Stimulated activated CD4-positive, alpha-beta T cell treated with anti-CD3 and anti-CD28 coated beads, Interleukin-1b, Interleukin-23, amount 100 ng/mL, for 4 hours (primary cell): ENCODE measurements at places on chromosomes 16 and 17.

DNA sequence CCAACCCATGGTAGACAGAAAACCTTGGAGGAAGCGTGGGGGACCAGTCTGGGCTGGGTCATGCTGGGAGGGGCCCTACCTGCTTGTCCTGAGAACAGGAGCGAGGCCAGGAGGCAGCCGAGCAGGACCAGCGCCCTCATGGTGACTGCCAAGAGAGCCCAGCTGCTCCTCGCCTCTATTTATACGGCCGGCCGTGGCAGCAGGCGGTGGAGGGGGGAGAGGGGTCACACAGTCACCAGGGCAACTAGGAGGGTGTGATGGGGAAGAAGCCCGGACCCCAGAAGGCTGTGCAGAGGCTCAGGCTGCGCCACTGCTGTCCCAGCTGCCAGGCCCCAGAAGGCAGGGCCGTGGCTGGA, at the start of gene SRL:
TSS of gene SRL (minus strand) at position 153 of the 356 bp plus-strand sequence. CDS start at position 140, 13 bp downstream.
- no peak for DNase-seq

DNA sequence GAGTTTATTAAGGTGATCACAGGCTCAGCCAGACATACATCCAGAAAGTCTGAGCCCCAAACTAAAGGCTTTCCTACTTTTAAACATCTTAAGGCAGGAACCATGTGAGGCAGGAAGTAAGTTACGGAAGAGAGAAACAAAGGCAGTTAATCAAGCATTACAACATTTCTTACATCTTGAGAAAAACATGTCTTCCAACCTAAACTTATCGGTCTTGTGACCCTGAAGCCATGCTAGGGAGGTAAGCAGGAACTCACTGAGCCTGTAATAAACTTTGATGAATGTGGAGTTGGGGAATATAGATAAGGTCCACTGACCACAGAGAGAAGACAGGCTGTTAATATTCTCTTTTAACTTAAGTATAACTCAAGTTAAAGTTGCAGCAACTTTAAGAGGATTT, 3.5 kb upstream of the ACSM3 start:
- no peak for DNase-seq

DNA sequence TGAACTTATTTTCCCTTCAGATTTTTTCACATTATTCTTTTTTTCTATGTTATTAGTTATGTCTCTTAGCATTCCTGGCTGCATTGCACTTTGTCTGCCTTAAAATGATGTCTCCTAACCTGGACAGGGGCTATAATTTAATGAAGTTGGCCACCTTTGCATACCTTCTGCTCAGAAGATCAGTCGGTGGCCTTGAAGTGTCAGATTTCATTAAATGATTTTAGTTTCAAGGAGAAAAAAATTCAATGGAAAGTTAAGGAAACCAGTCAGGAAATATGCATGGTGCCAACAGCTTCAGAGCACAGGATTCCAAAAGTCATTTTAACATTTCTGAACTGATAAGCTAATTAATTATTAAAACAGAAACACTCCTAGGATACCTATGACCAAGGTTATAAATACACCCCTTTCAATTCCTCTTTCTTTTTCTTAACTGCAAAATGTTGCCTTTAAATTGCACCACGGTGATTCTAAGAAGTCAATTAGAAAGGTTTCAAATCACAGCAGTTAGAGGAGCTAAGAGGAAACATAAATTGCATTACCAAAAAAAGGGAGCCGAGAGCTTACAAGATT, 533.4 kb downstream of the KCNJ2 start:
- no peak for DNase-seq

GRCh38 chr16:10756574-10756973, 12.9 kb downstream of the NUBP1 start:
- no peak for DNase-seq

GRCh38 chr16:4183237-4184037, 58.4 kb downstream of the SRL start:
- peak; percentile 84 for DNase-seq

DNA sequence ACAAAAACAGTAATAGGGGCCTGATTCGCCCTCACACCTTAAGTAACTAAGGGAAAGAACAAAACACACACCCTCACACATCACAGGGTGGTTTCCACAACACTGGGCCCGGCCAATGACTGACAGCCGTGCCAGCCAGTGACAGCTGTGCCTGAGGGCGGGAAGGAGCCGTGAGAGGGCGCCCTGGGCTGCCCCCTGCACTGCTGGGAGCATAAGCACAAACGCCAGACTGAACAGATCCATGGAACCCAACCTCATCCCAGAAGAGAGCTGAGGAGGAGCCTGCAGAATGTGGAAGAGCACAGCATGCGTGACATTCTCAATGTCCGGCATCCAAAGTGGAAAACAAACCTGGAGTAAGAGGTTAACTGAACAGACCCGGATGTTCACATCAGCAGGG, 16.0 kb downstream of the CSNK1D start:
- peak; percentile 57 for DNase-seq

DNA sequence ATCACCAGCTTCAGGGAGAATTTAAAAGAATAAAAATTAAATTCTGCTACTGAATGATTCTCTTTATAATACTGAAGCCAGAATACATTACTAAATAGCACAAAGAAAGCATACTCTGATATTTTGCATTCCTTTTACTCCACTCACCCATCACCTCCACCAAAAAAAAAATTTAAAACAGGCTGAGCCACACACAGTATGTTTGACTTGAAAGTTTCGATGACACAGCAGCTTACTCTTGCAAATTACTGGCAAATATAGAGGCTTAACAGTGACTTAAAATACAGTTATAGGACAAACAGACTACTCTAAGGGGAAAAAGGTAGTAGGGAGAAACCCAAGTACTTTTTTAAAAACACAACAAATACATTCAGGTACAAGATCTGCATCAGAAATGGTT, 39.2 kb downstream of the GPATCH8 start:
- no peak for DNase-seq

GRCh38 chr16:72092832-72093447, 480 bp downstream of the TXNL4B start:
- DNase-seq = no peak

DNA sequence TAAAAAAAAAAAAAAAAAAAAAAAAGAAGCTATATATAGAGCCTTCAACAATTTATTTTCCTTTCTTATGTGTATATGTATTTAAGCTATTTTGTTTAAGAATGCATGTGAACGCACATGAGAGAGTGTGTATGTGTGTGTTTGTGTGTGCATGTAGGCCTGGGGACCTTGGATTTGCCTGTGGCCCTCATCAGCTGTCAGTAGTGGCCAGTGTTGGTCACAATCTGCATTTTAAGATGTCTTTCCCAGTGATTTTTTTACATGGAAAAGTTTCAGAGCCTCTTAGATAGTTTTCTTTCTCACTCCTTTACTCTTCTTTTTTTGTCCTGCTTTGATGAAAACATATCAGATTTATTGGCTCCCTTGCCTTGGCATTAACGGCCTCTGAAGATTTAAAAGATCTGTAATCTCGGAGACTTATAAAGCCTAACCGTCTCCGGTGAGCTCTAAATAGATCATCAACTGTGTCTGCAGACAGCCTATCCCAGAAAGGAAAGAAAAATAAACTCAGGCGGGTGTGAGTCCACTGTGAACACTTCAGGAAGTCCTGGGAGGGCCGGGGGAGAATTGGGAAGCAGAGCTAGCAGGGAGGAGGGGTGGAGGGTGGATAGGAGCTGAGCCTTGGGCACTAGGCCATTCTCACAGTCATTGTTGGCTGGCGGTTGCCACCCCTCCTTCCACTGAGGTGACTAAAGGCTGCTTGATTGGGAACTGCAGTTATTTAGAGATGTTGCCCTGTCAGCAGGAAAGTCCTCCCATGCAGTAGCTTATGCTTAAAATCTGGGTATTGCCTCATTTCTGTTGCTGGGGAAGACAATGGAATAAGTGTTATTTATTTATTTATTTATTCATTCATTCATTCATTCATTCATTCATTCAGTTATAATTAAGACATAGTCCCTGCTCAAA, 86.8 kb downstream of the WWP2 start:
- DNase-seq = no peak

DNA sequence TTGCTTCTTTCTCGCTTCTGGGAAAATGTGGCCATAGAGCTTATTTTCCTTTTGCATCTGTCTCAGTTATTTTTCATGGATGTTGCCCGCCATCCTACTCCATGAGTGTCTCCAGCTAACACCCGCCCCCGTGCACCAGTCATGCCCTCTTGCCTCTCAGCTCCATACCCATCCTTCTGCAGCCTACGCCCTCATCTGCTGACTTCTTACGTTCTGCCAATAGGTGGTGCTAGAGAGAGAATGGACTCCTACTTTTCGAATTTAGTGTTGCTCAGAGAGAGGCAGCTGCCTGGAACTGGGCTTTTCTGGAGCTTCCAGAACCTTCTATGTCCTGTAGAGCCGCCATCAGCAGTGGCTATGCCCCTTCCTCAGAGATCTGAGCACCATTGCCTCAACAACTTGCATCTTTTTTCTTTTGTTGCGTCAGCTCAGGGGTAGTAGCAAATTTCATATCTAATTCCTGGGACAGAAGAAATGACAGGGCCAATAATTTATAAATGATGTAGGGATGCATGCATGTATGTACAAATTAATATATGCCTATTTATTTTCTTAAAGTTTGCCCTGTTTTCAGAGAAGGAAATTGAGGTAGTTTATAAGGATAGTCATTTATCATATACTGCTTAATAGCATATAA, 119.7 kb upstream of the MYOCD start:
- no peak for DNase-seq

DNA sequence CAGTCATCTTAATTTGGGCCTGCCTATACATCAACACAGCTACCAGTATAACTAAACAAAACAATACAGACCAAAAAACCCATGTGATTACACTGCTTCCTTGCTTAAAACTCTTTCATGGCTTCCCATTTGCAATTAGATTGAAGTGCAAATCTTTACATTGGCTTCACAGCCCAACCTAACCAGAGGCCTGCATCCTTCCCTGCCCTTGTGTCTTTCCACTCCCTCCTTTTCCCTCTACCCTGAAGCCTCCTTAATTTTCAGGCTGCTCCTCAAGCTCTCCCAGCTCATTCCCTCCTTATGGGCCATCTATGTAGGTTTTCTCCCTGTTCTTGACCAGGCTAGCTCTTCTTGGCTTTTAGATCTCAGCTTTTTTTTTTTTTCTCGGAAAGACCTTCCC, 147.8 kb downstream of the TOX3 start:
- DNase-seq = no peak

DNA sequence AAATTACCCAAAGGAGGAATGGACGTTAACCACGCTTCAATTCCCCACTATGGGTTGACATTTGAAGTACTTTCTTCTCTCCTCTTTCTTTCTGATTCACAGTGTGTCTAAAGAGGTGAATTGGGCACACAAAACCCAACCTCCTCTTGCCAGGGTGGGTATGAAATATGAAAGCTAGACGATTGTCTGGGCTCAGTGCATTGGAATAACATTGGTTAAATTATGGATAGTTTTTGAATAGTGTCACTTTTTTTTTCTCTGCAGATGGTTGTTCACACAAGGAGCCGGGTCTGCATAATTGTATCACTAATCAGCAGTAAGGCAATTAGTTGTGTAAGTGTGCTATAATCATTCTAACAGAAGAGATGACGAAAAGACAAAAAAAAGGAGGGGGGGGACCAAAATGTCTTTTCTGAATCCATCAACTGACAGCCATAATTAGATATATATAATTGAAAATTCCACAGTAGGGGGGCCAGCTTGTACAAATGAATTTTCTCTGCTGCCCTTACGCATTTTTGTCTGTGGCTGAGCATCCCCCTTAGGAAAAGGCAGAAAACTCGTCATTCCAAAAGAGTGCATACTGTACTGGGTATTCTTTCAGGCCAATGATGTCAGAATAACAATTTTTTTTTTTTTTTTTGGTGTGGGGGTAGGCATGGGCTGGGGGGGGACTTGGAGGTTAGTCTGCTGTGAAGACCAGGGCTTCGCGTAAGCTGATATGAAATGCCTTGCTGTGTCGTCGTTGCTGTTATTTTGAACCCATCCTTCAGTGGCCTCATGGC, 307.5 kb upstream of the SALL1 start:
- no peak for DNase-seq

DNA sequence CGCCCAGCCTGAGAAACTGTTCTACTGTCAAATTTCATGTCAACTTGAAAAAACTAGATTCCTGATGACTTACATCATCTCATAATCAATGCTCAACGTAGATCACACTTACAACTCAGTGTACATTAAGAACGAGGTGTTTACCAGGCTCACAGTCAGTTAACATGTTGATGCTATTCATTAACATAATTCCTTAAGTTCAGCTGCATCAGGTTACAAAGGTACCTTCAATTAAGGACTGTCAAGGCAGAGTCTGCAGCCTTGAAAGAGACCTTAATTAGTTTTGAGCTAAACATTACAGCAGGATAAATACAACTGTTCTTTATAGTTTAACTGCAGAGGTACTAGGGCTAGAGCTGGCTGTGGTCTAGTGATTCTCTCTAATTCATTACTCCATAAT, 1.9 kb downstream of the GNA13 start:
- DNase-seq = no peak

GRCh38 chr17:82876602-82877379, 37.0 kb upstream of the ZNF750 start:
- no peak for DNase-seq

DNA sequence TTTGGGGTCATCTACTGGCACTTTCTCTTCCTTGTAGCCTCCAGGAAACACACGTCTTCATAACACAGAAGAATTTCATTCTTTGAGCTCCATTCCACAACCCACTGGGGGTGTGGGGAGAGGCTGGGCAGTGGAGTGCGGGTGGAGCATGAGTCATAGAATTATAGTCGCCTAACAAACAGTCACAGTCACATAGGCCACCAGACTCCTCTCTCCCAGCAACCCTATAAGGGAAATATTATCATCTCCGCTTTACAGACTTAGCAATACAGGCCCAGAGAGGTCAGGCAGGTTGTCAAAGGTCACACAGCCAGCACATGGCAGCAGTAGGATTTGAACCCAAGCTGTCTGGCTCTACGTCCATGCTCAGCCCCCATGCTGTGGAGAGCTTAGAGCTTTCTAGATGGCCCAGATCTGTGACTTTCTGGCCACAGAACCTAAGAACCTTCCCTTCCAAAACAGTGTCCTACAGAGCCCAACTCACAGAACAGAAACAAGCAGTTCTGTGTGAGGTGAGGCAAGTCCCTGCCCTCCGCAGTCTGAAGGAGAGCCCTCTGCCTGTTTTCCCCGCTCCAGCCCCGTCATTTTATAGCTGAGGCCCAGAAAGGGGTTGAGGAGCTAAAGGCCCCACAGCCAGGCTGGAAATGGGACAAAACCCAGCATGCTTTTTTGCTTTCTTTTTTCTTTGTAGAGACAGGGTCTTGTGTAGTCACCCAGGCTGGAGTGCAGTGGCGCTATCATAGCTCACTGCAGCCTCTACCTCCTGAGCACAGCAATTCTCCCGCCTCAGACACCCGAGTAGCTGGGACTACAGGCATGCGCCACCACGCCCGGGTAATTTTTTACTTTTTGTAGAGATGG, 10.7 kb upstream of the LITAF start:
- DNase-seq = no peak

- DNase-seq = no peak
These were observed 44.6 kb downstream of the SMPD3 start for GRCh38 chr16:68403704-68404103.

DNA sequence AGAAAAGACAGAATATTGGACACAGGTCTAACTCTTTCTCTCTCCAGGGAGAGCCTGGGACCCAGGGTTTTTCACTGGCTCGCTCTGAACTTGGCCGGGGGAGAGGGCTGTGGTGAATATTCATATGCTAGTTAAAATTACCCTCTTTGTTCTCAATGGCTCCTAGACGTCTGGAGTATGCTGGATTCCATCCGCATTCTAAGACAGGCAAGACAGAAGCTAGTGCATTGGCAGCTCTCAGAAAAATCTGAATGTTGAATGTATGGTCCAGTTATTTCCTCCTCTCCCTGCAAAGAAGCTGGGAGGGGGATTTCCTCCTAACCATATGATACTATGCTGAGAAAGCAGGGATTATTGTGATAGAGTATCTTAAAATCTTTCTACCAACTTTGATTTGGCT, 5.6 kb upstream of the KRT34 start:
- no peak for DNase-seq
